ENCODE measurements at places on chromosomes 1 and 21.

- DNase-seq: no peak
Measured at GRCh38 chr1:14828665-14829064, 230.2 kb downstream of the KAZN start.

GRCh38 chr1:93864175-93864574, 14.8 kb downstream of the DNTTIP2 start:
- no peak for DNase-seq

GRCh38 chr1:1173793-1174415, at the start of gene TTLL10:
TSS of gene TTLL10 (plus strand) at chr1:1173880. CDS start at chr1:1179216, 5,336 bp downstream.
- DNase-seq: no peak

DNA sequence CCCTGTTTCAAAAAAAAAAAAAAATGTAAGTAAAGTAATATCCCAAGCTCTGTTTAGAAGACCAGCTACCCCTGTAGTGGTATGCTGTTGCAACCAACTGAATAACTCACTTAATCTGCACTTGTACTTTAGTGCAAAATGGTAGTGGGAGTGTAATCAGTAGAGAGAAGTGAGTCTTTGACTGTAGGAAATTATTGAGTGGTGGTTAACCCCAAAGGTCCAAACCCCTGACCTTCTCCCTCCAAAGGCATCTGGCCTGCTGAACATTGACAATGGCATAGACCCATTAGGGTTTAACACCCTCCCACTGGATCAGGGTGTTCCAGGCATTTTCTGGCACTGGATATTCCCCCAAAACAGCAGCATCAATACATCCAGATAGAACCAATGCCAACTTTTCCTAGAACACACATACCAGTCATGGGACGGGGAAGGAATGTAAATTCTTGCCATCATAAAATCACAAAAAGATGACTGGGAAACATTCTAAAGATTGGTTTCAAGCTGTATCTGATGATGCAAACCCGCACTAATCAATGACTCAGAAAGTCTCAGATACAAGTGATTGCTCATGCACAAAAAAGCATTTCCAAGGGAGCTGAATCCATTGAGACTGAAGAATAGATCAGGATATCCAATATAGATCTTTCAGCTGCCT, 110.3 kb downstream of the MRPL39 start:
- no peak for DNase-seq

DNA sequence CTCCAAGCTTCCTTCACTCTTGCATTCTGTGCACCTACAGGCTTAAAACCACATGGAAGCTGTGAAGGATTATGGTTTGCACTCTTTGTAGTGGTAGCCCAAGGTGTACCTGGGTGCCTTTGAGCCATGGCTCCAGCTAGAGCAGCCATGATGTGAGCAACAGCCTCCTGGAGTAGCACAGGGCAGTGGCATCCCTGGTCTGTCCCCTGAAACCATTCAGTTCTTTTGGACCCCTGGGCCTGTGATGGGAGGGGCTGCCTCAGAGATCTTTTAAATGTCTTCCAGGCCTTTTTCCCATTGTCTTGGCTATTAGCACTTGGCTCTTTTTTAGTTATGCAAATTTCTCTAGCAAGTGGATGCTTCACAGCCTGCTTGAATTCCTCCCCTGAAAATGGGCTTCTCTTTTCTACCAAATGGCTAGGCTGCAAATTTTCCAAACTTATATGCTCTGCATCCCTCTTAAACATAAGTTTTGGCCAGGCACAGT, 47.4 kb downstream of the CLCA4 start:
- no peak for DNase-seq

GRCh38 chr1:80278936-80279335, 1272.4 kb upstream of the ADGRL4 start:
- DNase-seq: no peak

GRCh38 chr21:16407403-16408240, 677.8 kb downstream of the USP25 start:
- DNase-seq: no peak

GRCh38 chr1:71222668-71223067, 141.8 kb upstream of the ZRANB2 start:
- no peak for DNase-seq

DNA sequence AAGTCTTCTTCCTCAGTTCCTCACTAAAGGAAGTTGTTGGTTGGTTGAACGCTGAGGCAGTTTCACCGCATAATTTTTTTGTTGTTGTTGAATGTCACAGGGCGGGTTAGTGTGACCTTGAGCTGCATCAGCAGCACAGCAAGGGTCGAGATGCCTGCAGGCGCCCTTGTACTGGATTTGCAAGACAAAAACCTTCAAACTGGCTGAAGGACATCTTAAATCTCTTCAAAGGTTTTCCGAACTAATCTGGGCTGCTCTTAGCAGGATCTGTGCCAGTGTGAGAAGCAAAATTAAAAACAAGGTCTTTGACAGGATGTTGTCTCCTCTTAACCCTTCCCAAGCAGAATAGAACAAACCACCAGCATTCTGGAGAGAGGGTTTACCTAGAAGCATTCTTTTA, 59.4 kb downstream of the NRIP1 start:
- DNase-seq: no peak

GRCh38 chr1:84750110-84750730, 60.0 kb upstream of the SSX2IP start:
- no peak for DNase-seq

GRCh38 chr1:30262158-30262557, 461.2 kb downstream of the MATN1 start:
- no peak for DNase-seq

DNA sequence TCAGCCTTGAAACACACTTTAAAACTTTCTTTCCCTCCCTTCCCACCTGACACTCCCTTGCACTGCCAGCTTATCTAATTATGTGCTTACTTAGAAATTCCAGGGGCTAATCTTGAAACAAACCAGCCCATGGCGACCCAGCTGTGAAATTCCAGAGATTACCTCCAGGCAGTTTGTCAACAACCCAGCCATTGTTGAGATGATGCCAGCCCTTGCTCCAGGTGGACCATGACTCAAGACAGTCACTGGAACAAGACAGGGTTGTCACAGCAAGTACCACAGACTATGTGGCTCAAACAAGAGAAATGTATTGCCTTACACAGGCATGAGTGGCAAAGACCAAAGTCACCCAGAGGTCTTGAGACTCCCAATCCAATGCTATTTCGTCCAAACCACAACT, 7.9 kb downstream of the FYB2 start:
- no peak for DNase-seq

DNA sequence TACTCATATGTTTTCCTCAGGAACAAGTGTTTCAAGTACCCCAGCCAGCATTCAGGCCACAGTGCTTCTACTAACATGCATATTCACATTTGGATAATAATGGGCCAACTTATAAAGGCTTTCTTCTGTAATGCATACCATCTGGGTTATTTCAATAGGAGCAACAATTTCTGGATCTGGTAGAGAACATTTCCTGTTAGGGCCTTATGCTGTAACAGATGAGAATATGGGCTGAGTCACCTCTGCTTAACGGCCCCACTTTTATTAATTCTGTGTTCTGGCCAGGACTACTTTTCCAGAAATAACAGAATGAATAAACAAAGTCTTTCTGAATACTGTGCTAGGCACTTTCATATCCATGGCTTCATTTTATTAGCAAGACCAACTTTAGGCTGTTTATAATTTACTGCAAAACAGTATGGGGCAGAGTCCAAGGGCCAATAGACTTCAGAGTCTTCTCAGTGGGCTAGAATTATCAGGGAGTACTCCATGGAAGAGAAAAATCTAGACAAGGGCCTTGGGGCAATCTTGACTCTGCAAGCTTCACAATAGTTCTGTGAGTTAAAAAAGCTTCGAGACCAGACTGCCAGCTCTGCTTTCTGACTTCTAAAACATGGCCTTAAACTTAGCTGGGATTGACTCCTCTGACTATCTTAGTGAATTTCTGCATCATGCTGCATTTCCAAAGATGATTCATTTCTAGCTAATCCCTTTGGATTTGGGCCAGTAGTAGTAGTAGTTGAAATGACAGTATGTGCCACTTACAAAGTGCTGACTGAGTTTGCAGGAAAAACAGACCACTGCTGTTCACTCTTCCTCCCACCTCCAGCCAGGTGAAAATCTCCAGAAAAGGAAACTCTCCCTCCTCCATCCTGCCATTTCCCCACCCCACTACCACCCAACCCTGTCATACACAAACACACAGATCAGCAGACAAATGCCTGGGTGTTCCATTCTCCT, 8.2 kb upstream of the SSX2IP start:
- no peak for DNase-seq

DNA sequence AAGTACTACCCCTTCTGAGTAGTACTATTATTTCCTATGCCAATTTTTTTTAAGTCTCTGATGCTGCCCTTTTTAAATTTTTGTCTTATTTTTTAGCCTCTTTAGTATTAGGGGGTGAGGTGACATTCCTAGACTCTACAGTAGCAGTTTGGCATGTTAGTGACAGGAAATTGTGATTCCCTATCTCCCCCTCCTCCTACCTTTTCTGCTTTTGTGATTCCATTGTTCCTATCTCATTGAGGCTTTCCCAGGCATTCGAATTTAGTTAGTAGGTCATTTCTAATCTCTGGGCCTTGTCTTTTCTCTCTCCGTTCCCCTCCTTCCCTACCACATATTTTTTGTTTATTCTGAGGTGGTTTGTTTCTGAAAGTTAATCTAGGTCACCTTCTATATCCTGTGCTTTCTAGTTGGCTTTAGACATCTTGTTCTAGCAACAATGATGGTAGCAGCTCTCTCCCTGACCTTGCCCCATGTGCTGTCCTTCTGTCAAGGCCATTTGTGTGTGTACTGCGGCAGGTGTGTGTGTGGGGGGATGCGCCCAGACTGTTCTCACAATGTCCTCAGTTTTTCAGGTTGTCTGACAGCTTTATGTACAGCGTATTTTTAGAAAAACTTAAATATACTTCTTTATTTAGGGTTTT, 21.5 kb downstream of the SEMA6C start:
- DNase-seq: no peak

- DNase-seq: no peak
Measured at GRCh38 chr1:66938613-66939012, 13.8 kb downstream of the MIER1 start.

- DNase-seq: no peak
Measured at GRCh38 chr1:67777440-67777839, 55.8 kb downstream of the GNG12 start.

GRCh38 chr1:180672105-180672504, 40.3 kb downstream of the XPR1 start:
- DNase-seq: no peak

Measured in stimulated activated CD8-positive, alpha-beta memory T cell treated with anti-CD3 and anti-CD28 coated beads, Interleukin-15, amount 100 ng/mL, for 48 hours (primary cell).